Lower leg skin (tissue), 4 donors: ENCODE measurements at places on chromosomes 11 and 22. TPM values are rescaled to one million over a fixed set of nuclear protein-coding genes. Genes with fewer than 3 reads are reported as not detected.
A peak's percentile ranks its signal among the peaks of the same experiment; 100 is the strongest.

GRCh38 chr11:104343578-104343977 lies 179.6 kb upstream of the PDGFD start:
- DNase-seq = no peak

GRCh38 chr11:62612366-62613290 lies at the start of the genes EML3 and ROM1:
EML3 (minus strand) TSS chr11:62612775; CDS start chr11:62612457, 318 bp downstream.
ROM1 (plus strand) TSS chr11:62613257; CDS start chr11:62613282, 25 bp downstream.
- DNase-seq = peak; percentile 88

DNA sequence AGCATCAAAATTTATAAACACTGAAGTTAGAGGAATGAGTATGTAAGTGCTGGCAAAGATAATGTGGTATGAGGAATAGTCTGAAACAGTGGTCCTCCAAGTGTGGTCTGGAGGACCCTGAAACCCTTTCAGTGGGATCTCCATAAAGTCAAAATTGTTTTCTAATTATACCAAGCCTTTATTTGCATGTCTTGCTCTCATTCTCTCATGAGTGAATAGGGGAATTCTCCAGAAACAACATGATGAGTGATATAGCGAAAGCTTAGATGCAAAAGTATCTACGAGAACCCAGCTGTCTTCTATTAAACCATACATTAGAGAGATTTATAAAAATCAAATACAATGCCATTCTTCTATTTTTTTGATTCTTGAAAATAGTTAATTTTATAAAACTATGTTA lies 145.0 kb upstream of the RAG2 start:
- DNase-seq = no peak

GRCh38 chr22:29661336-29661735 lies 57.9 kb downstream of the NF2 start:
- peak; percentile 1 for DNase-seq

DNA sequence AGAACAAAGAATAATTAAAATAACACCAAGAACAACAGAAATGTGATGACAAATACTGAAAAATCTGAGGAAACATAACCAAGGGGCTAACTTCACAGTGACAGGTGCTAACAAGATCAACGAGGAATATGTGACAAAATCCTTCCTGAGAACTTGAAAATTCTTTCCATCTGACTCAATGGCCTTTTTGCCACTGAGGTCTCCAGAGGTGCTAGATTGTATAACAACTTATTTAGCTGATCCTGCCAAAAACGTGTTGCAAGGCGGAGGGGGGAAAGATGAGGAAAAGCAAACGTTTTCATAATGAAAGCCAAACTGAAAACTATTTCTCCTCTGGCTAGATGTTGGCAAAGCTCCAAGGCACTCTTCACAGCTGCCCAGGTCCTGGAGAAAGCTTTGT lies 364.5 kb downstream of the NTM start:
- DNase-seq = no peak

- DNase-seq = no peak
Measured at GRCh38 chr22:39658367-39658766, 87.8 kb downstream of the CACNA1I start.

DNA sequence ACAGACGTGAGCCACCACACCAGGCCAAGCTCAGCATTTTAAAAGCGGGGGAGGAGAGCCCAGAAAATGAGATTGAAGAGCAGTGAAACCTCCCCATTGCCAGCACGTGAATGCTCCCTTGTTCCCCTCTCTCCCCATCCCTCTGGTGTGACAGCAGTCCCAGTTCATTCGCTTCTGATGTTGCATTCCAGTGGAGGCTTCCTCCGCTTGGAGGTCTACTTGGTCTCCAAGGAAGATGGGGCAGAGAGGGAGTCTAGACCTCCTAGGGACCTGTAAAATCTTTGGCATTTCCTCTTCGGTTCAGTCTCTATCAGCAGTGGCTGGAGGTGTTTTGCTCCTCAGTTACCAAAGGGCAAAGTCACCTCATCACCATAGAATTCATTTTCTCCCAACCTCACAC lies 30.2 kb upstream of the EP300 start:
- DNase-seq = no peak

CRYBA4 gene
- total RNA-seq = not detected

CCDC116 gene
- total RNA-seq = 0.23 TPM

CNGA4 gene
- total RNA-seq = not detected

CHST1 gene
- total RNA-seq = 1.7 TPM

WNT7B gene
- total RNA-seq = 26.4 TPM

PRR33 gene
- total RNA-seq = not detected
